Fibroblast of skin of left biceps (primary cell): ENCODE measurements at places on chromosomes 2 and 18.

DNA sequence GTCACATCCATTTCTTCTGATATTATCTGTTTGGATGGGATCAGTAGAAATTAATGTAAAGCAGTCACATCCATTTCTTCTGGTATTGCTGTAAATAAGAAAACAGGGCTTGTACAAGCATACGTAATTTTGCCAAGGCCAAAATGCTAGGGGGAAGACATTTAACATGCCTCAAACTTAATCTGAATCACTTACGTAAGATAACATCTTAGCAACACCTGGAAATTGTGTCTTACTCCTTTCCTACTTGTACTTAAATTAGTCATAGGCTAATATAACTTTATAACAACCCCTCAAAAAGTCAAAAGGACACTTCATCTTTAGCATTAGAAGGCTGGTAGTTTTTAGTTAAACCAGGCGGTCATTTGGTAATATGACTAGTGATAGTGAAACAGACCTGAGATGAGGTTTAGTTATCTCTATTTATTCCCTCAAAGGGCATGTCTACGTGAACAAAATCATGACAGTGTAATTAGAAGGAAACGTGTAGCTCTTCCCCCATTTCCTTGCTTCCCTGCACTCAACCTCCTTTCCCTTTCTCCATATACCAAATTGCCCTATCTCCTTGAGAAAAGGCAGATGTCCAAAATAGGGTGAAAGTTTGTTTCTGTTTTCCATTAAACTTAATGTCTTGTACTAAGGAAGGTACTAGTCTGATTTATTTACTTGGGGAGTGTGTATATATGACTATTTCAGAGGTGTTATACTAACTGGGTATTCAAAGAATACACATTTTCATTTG is 99.3 kb upstream of the FZD5 start:
- DNase-seq: no peak

DNA sequence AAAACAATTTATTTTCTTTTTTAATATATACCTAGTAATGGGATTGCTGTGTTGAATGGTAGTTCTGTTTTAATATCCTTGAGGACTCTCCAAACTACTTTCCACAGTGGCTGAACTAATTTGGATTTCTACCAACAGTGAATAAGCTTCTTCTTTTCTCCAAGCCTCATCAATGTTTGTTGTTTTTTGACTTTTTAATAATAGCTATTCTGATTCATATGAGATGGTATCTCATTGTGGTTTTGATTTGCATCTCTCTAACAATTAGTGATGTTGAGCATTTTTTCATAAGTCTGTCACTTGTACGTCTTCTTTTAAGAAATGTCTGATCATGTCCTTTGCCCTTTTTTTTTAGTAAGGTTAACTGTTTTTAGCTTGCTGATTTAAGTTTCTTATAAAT is 863.3 kb downstream of the CNTNAP5 start:
- no peak for DNase-seq

GRCh38 chr2:190596993-190597392 is 51.9 kb upstream of the NAB1 start:
- DNase-seq: no peak

DNA sequence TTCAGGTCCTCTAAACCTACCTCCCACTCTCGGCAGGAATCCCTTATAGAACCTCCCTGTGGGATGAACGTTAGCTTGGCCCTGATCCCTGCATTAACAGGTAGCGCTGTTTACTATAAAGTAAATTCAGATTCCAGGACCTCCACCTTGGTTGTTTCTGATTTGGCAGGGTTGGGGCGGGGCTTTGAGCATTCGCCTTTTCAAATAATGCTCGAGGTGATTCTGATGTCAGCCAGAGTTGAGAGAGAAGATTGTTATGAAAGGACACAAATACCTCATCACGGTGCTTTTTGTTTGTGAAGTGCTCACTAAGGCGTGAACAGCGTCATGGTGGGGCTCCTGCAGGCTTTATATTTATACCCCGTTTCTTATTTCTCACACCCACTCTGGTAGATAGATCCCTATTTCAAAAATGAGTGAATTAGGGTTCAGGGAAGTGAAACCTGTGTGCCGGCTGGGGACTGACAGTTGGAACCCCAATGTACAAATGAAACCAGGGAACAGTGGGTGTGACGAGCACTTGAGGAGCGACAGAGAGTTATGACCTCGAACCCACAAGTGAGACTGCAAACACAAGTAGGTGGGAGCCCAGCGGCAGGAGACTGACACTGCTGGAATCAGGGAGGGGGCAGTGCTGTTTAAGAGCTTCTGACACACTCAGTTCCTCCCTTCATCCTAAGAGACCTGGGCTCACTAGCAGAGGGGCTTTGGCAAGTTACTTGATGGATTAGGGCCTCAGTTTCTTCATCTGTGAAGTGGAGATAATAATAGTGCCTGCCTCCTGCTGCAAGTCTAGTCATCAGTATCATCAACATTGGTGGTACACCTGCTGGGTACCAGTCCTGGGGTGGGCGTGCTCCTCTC is 14.2 kb upstream of the CXCR4 start:
- no peak for DNase-seq

GRCh38 chr2:121748202-121748601 is 7.2 kb upstream of the TSN start:
- DNase-seq: peak; percentile 10

GRCh38 chr18:47143899-47144485 is 6.3 kb downstream of the HDHD2 start:
- DNase-seq: no peak

- DNase-seq: no peak
These were observed 24.2 kb downstream of the BCL11A start for GRCh38 chr2:60529136-60529784.

DNA sequence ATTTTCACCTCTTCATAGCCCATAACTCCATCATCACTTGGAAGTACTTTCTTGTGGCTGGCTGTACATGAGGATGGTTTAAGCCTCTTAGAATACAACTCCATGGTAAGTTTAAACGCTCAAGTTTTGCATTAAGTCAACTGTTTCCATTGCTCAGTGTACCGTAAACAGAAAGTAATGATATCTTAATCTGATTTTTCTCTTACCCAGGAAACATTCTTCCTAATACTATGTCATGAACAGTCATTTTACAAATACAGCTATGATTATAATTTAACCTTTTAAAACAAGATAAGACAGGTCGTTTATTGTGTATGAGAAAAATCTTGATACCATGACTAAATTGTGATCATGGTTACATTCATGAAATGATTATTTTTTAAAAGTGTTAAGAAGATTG is 11.6 kb upstream of the DYNC2LI1 start:
- no peak for DNase-seq

DNA sequence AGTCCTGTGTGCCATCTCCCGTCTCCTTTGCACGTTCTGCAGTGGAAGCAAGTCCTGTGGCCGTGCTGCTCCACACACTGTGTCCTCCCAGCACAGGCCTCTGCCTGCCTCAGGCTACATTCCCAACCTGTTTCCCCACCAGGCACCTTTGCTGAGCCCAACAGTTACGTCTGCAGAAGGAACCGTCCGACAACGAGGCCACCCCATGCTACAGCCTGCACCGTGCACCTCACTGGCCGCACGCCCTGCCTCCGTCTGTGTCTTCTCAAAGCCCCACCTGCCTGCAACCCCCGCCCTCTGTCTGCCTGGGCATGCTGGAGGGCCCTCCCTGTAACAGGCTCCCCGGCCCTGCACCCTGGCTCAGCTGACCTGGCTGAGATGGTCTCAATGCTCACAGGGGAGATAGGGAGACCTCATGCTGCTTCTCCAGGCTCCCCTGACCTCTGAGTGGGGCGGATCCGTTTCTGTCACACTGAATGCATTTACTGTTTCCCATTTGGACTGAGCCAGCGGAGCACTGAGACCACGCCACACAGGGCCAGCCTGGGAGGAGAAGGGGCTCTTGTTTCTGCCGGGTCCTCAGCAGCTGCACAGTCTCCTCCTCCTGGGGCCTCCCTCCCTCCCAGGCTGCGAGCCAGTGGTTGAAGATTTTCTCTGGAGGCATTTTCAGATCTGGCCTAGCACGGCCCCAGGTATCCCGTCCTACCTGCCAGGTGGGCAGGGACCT is 109.1 kb upstream of the OTOS start:
- DNase-seq: no peak

- DNase-seq: no peak
These were observed 71.2 kb downstream of the TGFA start for GRCh38 chr2:70482401-70482800.

GRCh38 chr2:146776596-146776995 is 1068.2 kb upstream of the ACVR2A start:
- no peak for DNase-seq

- DNase-seq: peak; percentile 76
These were observed 3.9 kb upstream of the DSEL start for GRCh38 chr18:67520351-67520921.

DNA sequence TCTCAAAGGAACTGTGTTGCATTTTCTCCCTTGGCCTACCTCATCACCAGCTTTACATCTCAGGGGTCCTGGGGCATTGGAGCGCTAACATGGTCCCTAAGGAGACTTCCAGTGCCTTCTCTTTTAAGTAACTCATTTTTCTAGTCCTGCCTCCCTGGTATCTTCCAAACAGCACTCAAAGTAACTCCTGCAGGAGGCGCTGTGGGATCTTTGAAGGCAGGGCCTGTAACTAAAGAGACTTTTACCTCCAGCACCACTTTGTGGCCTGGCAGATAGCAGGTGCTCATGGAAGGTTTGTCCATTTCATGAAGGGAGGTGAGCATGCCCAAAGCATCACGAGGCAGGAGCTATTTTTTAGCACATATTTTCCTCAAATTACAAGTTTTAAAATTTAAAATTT is 411.0 kb upstream of the GYPC start:
- no peak for DNase-seq

GRCh38 chr2:121095257-121096080 is 189.5 kb downstream of the TFCP2L1 start:
- no peak for DNase-seq

DNA sequence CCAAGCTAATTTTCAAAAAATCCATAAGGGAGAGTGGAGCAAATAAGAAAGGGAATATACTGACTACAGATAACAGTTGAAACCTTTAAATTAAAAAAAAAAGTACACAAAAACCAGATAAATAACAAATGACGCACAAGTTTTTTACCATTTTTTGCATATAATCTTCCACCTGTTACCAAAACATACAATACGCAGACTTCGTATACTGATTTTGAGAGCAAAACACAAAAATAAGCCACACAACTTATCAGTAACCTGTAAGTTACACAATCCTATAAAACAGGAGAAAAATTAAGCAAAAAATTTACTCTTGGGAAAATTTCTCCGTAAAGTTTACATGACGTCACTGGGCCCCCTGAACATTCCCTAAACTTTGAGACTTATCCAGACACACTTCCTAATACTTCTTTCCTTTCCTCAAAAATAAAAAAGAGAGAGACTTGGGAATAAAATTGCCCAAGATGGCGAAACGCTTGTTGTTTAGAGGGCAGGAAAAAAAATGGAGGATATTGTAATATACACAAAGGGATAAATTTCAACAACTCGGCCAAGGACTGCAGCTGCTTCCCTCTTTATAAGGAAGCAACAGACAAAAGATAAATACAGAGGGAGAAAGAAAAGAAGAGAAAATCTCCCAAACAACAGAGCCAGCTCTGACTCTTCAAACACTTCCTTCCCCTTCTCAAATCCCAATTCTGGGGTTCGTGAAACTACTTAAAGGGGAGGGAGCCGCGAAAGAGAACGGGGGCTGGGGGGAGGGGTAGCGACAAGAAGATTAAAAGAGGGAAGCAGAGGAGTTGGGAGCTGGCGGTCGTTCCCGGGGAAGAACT is 1.6 kb downstream of the BAZ2B start:
- no peak for DNase-seq

DNA sequence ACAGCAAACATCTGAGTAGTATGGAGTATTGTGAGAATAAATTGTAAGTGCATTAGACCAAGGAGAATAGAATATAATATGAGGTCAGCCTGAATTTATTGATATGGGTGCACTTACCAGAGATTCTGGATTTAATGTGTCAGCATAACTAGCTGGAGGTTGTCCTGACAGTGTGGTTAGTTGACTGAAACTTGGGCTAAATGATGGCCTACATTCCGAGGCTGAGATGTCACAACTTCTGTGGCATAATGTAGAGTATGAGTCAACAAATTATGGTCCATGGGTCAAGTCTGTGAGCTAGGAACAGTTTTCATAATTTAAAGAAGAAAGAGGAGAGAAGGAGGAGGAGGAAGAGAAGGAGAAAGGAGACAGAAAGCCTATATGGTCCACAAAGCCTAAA is 127.6 kb downstream of the QPCT start:
- peak; percentile 49 for DNase-seq

- DNase-seq: no peak
These were observed 16.2 kb downstream of the IWS1 start for GRCh38 chr2:127510073-127510472.

DNA sequence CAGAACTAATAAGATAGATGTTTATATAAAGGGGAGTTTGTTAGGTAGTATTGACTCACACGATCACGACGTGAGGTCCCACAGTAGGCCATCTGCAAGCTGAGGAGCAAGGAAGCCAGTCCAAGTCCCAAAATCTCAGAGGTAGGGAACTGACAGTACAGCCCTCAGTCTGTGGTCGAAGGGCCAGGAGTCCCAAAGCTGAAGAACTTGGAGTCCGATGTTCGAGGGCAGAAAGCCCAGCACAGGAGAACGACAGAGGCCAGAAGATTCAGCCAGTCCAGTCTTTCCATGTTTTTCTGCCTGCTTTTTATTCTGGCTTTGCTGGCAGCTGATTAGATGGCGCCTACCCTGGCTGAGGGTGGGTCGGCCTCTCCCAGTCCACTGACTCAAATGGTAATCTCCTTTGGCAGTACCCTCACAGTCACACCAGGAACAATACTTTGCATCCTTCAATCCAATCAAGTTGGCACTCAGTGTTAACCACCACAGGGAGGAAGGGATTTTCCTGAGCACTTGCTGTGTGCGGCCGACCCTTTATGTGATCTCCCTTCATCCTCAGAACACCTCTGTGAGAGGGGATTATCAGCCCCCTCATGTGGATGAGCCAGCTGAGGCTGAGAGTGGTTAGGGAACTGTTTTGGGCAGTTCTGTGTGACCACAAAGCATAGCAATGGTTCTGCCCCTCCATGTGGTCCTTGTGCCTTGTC is 78.3 kb downstream of the RNF144A start:
- DNase-seq: no peak
